Stimulated activated naive CD8-positive, alpha-beta T cell treated with anti-CD3 and anti-CD28 coated beads, Interleukin-15, Interleukin-2, amounts not matched to agents 100 U/mL and 50 U/mL, for 24 hours (primary cell): ENCODE measurements at places on chromosomes 11 and 22.

DNA sequence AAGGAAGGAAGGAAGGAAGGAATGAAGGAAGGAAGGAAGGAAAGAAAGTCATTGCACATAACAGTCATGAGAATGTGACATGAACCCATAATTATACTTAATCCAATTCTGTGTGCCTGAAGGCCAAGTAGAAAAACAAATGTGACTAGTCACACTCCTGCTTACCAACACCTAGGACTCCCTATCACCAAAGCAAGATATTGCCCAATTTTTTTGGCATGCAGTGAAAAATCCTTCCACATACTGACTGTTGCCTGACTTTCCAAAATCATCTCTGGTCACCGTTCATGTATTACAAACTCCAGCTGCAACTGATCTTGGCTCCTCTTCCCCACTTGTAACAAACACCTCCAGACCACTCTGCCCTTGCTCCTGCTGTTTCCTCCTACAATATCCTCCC is 516.8 kb downstream of the OPCML start:
- no peak for DNase-seq

DNA sequence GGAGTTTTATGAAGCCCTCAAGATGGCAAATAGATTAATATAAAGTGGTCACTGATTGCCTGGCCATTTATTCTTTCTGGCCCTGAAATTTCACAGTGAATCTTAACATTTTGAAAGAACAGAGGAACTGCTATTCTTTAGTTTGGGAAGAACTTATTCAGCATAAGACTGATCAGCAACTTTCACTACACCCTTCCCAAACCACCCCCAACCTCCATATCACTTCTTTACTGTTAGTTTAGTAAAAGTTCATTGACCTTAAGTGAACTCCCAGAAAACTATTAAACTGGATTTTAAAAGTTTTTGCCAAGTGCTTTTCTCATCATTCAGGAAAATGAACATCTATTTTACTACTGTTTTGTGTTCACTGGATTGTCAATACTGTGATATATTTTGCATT is 77.4 kb downstream of the NARS2 start:
- no peak for DNase-seq

DNA sequence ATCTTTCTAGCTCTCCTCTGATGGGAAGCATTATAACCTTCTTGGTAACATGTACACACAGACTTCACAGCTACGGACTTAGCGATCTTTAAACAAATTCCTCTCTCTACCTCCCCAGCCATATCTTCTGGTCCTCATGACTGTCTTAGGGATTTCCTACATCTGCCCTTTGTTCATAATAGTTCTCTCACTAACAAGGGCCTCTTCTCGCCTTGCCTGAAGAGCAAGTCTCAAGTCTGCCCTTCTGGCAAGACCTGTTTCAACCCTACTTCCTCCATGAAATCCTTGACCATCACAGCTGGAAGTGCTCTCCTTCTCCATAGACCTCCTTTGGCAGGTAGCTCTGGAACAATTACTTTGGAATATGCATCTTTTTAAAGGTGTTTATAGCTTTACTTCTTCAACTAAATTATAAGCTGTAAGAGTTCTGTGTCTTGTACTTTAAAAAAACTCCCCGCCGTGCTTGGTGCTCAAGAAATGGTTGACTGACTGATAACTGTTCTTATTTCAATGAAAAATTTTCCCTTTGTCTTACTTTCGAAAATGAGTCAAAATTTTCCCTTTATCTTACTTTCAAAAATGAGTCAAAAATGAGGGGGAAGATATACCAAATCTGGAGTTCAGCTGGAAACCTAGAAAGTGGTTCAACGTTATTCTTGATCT is 34.7 kb downstream of the SNX19 start:
- DNase-seq: no peak

DNA sequence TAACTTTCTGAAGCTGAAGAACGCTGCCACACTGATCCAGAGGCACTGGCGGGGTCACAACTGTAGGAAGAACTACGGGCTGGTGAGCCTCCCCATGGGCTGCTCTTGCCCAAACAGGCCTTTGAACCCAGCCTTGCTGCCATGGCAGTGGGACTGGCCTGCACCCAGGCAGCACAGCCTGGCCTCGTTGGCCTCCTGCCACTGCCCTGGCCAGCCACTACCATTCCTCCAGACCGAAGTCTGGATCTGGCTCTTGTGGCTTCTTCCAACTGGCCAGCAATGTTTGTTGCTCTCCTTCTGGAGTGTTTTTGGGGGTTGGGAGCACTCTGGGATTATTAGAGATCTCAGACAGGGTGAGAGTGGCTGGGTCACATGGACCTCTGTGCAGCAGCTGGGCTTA is 51.0 kb downstream of the MYO7A start:
- no peak for DNase-seq

DNA sequence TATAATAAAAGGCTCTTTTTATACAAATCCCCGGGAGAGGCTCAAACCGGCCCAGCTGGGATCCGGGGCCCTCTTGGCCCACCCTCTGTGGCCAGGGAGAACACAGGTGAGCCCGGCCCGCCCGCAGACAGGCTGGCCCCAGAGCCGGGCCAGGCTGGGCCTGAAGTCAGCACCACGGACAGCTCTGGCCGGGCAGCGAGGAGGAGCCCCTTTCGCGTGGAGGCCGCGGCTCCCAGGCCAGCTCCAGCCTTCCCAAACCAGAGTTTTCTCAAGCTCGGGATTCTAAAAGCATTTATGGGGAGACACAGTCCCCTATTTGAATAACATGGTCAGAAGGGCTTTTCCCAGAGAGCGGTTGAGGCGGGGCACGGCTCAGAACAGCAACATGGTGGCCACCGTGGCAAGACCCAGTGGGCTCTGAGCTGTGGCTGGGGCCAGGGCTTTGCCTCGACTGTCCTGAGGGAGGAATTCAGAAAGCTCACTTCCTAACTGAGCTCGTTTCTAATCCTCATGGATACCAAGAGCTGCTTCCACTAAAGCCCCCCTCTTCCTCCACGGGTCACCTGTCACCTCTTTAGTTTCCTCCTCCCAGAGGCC is 115.4 kb downstream of the BRD1 start:
- no peak for DNase-seq

DNA sequence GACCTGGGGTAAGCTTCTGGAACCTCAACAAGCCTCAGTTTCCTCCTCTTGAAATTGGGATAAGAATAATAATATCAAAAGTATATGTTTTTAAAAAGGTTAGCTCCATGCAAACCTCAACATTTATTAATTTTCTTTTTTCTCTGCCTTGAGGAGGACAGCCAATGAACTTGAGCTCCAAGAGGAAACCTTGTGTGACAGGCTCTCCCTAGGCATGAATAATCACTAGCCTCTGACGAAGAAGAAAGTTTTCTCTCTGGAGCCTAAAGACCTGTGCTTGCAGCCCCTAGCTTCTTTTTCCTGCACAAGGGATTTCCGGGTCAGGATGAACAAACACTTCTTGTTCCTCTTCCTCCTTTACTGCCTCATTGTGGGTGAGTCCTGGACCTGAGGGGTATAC is at the start of gene PATE3:
Gene PATE3, plus strand, starts transcription at position 301 of the 400 bp plus-strand sequence. Its CDS starts 25 bp downstream, at position 326.
- DNase-seq: no peak

GRCh38 chr11:108501396-108501795 is 3.2 kb upstream of the POGLUT3 start:
- no peak for DNase-seq

- DNase-seq: no peak
Measured at GRCh38 chr11:35494957-35495490, 30.4 kb downstream of the PAMR1 start.

DNA sequence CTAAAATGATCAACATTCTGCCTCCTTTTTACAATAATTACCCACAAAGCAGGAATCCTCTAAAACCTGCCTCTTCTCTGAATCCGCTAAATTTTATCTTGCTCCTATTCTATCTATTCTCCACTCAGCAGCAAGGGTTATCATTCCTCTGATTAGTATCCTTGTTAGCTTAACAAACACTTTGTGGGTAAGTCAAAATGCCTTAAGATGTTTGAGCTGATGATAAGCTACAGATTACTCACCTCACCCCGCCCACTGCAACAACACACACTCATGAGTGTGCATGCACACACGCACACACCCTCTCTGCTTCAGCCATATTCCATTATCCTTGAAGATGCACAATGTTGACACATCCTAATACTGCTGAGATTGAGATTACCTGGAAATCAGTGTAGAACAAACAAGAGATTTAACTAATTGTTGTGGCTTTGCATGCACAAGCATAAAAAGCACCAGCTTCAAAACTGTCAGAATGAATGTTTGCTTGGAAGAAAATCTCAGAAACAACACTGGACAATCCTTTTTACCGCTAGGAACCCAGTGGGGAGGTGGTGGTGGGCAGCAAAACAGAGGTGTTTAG is 130.9 kb downstream of the BBOX1 start:
- DNase-seq: no peak

GRCh38 chr11:69229511-69229910 is 64.4 kb upstream of the MYEOV start:
- no peak for DNase-seq

DNA sequence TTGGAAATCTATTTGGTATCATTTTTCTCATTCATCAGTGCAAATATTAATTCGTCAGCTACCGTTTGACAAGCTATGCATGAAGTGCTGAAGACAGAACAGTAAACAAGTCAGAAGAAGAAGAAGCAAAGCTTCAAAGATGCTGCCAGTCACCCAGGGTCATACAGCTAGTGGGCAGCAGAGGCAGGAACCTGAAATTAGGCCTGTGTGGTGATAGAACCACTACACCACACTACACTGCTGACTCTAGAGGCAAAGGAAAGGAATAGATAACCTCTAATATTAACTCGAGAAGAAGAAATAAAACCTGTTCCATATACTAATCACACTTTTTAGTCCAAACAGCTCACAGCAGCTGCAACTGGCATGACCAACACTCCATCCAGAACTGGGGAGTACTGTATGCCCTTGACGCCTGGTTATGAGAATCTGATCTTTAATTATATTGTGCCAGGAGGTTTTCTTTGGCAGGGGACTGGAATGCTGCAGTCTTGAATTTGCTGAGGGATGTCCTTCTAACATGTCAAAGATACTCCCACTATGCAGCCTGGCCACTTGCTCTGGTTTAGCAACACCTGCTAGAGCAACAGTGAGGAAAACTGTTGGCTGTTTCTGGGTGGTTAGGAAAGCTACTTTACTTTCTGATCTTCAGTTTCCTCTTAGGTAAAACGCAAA is 73.0 kb downstream of the PAK1 start:
- DNase-seq: no peak

GRCh38 chr11:68839911-68840641 is 1.6 kb downstream of the CPT1A start:
- no peak for DNase-seq

DNA sequence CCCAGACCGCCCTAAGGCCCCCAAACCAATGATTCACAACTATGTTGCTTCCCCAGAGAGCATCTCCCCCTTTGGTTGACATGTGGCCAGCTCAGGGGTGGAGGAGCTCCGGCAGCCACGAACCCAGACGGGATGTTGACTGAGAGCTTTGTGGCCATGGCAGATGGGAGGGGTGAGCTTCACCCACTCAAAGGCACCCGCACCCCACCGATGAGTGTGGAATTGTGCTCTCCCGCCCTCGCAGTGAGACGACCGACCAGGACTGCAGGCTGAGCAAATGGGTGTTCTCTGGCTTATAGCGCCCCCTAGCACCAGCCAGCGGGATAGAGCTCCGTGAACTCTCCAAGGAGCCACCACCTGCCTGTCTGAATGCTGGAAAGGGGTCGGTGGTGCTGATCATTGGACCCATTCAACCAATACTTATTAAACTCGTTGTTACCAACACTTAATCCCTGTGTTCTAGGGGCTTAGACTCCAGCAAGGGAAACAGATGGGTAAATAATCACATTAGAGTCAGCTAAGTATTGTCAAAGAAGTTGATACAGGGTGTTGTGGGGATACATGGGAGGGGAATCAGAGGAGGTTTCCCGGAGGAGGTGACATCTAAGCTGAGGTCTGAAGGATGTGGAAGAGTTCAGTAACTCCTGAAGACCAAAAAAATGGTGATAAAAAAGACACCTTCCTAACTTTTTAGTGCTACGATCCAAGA is 4.5 kb upstream of the TIMP3 start:
- DNase-seq: peak; percentile 67

DNA sequence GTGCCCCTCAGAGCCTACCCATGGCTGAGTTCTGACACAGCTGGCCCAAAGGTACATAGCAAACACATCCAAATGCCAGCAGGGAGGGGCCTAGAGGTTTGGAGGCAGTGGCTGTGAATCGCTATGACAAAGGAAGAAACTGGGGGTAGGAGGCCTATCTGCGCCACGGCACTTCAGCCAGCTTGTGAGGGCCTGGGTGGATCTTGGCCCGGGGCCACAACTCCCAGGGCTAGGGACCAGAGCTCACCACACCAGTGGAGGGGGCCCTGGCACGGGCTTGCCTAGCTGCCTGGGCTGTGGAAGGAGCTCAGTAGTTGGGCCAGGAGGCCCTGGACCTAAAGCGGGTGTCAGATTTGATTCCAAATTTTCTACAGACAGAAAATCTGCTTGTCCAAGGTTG is 9.4 kb upstream of the NAP1L4 start:
- no peak for DNase-seq

DNA sequence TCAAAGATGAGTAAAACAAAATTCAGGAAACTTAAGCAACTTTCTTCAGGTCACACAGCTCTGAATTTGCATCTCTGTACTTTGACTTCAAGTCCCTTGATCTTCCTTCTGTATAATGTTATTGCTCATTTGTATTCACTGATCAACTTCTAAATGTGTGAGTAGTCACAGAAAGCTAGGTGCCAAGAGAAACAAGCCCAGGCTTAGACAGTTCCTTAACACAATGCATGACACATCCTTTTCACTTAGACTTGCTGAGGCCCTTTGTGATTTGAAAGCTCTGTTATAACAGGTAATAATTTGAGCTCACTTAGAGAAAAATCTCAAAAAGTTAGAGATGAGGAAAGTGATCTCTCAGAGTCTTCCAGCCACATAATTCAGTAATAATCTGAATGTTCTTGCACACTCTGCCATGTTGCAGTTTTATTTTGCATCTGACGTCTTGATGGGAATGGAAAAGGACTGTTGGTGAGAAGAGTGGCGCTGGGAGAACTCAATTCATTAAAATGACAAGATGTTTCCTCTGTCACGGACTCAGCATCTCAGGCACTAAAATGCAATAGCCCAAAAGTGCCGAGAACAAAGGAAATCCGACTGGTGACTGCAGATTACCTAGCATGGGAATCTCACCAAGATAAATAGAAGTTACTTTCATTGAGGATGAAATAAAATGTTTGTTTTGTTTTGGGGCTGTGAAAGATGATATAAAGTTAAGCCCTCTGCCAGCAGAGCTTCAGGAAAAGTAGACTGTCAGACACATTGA is 665.3 kb downstream of the OPCML start:
- DNase-seq: no peak
